GM23338 (cell line): ENCODE measurements at places on chromosomes 12 and 14.

DNA sequence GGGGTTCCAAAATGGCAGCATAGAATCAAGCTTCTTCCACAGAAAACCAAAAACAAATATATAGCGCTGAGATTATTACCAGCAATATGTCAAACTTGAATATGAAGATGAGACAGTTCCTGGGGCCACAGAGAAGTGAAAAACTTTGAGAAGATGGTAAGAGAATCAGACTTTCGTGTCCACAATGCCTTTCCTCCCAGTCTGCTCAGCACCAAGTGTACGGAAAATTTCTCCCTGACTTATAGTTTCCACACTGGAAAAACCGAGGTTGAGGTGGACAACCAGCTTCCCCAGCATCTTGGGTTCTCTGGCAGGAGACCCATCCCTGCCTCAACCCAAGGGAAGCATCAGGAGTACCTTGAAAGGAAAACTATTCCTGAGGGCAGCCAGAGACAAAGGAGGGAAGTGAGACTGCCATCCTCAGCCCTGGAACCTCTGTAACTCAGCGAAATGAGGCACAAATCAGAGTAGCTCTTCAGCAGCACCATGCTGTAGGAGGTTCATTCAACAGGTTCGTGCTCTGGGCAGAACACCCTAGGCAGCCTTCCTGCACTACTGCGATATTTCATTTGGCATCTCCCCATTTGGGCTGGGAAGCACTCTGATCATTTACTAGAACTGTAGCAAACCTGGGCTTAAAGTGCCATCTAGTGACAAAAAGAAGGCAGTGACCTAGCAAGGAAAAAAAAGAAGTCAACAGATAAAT is 52.4 kb upstream of the CAPRIN2 start:
- peak; percentile 88 for DNase-seq

GRCh38 chr14:101737414-101738339 is 23.8 kb upstream of the PPP2R5C start:
- no peak for DNase-seq

DNA sequence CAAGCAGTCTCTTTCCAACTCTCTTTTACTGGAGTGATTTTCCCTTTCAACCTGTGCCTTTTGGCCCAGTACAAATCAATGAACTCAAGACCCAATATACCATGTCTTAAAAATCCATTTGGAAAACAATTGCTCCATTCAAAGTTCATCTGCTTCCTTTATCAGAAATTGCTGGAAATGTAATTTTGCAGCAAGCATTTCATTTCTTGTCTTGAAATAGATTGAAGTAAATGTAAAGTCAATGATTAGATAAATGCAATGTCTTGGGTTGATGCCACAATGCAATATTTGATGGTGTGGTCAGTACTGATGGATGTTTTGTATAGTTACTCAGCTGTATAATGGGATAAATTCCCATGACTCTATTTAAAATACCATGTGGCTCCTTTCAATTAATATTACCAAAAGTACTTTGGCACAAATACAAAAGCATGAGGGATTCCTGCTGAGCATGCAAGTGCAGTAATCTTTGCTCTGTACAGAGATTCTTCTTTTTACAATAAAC is 707.7 kb upstream of the NOVA1 start:
- no peak for DNase-seq

GRCh38 chr12:95784915-95785314 is 5.6 kb downstream of the NTN4 start:
- no peak for DNase-seq

- DNase-seq = no peak
Measured at GRCh38 chr14:22465201-22465840, 123.7 kb downstream of the DAD1 start.
